ENCODE measurements at places on chromosomes 11 and 22.

GRCh38 chr11:66686100-66686785, 8.6 kb upstream of the RBM4B start:
- no peak for DNase-seq

DNA sequence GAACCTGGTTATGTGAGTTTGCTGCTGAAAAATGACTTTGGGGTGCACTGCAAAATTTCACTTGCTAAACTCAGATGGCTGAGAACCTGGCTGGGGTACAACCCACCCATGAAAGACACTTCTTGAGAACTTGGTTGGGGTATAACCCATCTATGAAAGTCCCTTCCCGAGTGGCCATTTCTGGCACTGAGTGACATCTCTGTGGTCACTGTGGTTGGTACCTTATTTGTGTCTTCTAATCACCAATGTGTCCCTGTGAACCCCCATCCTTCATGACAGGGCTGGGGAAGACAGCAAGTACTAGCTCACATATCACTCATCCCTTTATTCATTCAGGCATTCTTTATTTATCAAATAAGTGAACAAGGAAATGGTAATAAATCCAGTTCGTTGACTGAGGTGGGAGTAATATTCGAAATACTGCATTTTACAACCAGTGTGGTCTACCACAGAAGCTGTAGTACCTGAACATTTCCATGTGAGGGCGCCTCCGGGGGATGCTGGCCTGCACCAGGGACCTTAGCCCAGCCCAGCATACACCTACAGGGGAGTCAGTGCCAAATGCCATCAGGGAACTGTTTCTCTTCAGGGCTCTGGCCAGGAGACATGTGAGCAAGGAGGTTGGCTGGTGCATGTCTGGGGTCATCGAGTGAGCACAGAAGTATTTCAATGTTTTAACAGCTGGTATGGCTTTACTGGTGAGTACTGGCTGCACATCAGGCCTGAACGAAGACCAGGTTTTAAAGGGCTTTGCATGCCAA, 122.1 kb downstream of the CSNK2A3 start:
- no peak for DNase-seq

- no peak for DNase-seq
These were observed 36.3 kb downstream of the ETS1 start for GRCh38 chr11:128551058-128551457.

DNA sequence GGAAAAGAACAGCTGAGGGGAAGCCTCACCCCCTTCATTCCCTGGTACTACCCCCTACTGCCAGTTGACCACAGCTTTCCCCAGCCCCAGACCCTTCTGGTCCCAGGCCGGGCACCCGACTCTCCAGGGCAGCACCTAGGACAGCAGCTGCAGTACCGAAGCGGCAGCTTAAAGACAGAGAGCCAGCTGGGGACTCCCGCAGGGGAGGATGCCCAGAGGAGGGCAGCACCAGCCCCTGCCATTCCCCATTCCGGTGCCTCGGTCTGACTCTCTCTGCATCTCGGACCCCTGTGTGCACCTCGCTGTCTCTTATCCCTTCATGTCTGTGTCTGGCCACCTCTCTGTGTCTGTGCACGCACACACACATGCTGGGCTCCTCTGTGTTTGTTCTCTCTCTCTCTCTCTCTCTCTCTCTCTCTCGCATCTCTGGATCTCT, 9.4 kb downstream of the IGSF9B start:
- DNase-seq: no peak

- no peak for DNase-seq
These were observed 28.9 kb downstream of the CD5 start for GRCh38 chr11:61131186-61131585.

DNA sequence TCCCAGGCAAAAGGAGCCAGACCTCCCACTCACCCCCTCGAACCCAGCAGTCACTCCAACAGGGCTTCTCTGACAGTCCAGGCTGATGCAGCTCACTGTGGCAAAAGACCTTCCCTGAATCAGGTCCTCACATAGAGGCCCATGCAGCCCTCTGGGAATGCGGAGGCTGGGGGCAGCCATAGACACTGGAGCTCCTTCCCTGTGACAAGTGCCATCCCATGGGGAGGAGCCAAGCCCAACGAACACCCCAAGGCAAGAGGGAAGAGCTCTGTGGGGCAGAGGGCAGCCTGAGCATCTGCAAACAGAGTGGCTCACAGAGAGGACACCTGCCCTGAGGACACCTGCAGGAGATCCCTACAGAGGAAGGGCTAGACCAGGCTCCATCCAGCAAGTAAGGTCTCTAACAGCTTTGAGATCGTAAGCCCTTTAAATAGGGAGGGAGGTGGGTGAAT, at the start of gene LINC01488:
Gene LINC01488, plus strand, starts transcription at position 271 of the 452 bp plus-strand sequence.
- DNase-seq: no peak

- no peak for DNase-seq
These were observed 68.6 kb downstream of the LRP5 start for GRCh38 chr11:68380786-68381622.

- DNase-seq: no peak
These were observed 21.9 kb upstream of the GRIA4 start for GRCh38 chr11:105588001-105588400.

GRCh38 chr11:17967661-17968060, 45.2 kb downstream of the SERGEF start:
- DNase-seq: no peak

GRCh38 chr11:64141081-64141783, 24.7 kb downstream of the MACROD1 start:
- DNase-seq: no peak

- no peak for DNase-seq
These were observed 31.4 kb upstream of the TTC12 start for GRCh38 chr11:113282898-113283437.

- no peak for DNase-seq
These were observed 24.4 kb downstream of the SREBF2 start for GRCh38 chr22:41857155-41857859.

DNA sequence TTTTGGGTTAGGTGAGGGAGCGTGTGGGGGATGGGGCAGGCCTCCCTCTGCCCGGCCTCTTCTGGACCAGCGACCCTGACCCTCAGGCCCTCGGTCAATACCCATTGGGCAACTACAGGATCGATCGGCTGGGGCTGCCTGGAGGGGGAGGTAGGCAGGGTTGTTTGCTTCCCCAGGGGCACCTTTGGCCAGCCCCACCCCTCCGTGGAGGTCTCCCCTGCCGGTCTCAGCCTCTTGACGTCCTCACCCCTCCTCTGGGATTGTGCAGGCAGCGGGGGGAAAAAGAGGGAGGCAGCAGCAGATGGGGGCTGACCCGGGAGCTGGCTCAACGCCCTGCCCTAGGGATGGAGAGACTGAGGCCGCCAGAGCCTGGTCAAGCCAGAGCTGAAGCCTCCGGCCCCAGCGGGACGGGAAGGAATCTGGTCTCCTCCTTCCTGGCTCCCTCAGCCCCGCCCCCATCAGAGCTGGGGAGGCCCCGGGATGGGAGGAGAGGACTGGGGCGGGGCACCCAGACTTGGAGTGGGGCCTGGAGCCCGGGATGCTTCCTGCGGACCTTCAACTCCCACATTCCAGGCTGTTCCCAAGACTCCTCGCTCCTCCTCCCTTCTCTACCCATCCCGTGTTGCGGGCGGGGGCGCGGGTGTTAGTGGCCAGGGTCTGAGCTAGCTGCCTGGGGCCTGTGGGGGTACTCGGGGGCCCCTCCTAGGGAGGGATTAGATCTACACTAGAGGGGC, 14.4 kb upstream of the CDC42EP1 start:
- no peak for DNase-seq

DNA sequence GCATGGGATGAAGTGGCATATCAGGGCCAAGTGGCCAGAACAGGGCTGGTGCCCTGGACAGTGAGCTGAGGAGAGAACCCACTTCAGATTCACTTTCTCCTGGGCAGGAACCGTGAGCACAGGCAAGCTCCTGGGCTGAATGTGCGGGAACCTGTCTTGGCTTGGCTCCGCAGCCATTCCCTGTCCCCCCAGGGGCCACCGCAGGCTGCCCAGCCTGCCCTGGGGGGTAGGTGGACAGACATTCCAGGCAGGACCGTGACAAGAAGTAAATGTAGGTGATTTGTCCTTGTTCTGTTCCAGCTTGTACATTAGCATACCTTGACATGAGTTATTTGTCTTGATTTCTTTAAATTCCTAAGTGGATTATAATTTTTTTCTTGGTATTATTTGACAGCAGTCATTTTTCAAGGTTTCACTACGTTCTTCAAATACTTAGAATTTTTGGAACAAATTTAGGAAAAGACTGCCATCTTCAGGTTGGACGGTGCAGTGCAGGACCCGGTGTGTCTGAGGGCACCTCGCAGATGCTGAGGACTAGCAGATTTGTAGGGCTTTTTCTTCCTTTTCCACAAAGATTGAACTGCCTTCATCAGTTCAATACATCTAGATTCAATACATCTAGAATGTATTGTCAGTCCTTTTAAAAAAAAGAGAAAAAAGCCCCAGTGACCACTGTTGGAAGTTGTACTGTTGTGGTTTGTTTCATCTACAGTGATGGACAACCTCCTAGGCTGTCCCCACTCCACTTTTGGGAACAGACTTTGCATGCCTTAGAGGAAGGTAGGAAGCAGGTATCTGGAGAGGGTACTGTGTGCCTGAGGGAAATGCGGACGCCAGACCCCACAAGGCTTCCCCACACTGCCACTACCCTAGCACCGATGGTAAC, 115.1 kb upstream of the RASSF10 start:
- no peak for DNase-seq

GRCh38 chr22:38177926-38178604, 3.6 kb downstream of the PLA2G6 start:
- DNase-seq: no peak

- DNase-seq: no peak
These were observed 60.4 kb downstream of the ST3GAL4 start for GRCh38 chr11:126415669-126416420.

- no peak for DNase-seq
These were observed 90.3 kb downstream of the TMPRSS5 start for GRCh38 chr11:113615773-113616172.

- DNase-seq: no peak
These were observed 117.5 kb upstream of the NNMT start for GRCh38 chr11:114178656-114179055.

DNA sequence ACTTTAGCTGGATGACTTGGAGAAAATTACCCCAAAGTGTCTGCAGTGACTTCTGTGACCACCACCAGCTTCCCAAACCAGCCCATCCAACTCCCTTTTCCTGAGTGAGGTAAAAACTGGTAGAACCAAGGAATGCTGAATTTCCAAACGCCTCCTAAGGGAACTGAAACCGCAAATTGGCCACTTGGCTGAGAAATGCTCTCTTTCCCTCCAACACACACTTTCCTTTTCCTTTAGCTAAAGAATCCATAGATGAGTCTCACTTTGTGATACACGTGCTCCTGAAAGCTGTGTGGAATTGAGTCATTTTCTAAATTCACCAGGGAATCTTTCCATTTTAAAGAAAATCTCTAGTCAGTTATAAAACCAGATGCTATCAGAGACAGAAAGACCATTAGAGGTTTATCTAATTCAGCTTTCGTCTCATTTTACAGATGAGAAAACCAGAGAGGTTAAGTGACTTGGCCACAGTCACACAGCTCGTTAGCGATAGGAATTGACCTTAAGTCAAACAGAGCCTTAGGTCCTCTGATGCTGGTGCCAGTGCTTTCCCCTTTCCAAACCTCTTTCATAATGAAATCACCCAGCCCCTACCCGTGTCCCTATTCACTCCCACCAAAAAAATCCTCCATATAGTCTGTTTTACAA, 137.2 kb downstream of the COMMD9 start:
- no peak for DNase-seq

- DNase-seq: no peak
These were observed 43.4 kb upstream of the SC5D start for GRCh38 chr11:121249039-121249663.

GRCh38 chr22:31239771-31240370, 27.8 kb downstream of the LIMK2 start:
- DNase-seq: no peak

DNA sequence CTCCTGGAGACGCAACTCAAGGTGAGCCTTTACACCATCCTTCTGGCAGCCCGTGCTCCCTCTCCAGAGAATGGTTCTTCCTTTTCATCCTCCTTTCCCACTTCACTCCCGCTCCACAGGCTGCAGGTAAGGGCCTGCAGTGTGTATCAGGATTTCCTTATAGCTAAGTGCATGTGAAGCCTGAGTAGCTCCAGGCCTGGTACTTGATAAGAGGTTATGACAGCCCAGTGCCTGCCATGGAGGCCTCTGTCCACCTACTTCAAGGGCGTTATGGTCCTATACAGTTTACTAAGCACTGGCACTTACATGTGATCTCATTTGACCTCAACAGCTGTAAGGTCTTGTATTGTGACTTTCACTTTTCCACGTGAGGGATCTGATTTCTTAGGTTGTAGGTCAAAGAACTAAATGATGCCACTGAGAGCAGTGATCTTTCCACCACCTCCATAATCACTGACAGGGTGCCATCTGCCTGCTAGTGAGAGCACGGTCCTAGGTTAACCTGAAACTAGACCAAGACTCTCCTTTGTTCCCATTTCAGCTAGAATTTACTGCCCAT, 18.1 kb downstream of the SSH3 start:
- DNase-seq: no peak

DNA sequence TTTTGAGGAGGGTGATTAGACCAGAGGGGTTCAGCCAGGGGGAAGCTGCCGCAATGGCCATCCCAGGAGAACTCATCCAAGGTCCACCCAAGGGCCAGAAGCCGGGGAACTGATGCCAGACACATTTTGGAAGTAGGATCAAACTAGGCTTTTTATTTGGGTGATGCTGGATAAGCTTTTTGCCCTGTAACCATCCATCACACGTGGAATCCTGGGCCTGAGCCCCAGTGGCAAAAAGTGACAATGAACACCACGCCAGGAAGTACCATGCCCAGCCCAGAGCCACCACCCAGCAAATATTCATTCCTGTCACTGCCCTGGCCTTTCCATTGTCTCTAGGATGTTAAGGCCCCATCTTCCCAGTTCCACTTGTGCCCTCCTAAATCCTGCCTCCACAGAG, 85.9 kb downstream of the ZC3H12C start:
- DNase-seq: no peak

GRCh38 chr22:29817724-29818123, 20.4 kb downstream of the ASCC2 start:
- DNase-seq: no peak

DNA sequence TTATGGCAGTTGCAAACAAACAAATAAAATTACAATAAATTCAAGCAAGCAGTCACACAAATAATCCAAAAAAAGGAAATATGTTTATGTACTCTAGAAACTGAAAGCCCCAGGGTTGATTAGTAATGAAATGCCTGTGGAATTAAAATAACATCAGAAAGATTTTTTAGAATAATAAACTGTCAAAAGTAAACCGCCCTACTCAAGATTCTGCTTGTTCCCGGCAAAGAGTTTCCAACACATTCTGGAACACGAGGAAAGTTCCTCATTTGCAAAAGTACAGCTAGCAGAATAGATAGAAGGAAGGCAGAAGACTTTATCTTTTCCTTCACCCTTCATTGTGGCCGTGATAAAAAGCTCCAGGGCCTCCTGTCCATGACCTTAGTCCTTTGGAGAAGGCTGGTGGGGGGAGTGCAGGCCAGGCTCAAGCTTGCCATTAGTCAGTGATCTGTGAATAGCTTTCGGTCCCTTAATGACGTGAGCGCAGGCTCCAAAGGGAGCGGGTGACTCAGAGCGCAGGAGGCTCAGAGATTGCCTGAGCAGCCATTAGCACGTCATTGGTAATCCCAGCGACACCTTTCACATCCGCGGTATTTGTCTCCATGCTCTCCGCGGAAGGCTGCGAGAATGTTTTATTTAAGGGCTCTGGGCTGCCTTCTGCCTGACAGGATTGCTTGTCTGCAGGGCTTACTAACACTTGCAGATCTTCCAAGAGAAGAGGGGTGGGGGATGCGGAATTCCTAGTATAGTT, 458.3 kb downstream of the METTL15 start:
- DNase-seq: no peak

All from stimulated activated CD8-positive, alpha-beta memory T cell treated with anti-CD3 and anti-CD28 coated beads, Interleukin-7, amount 100 ng/mL, for 1 hour (primary cell).